RCC 7860 (cell line): ENCODE measurements at places on chromosomes 7 and 10.

DNA sequence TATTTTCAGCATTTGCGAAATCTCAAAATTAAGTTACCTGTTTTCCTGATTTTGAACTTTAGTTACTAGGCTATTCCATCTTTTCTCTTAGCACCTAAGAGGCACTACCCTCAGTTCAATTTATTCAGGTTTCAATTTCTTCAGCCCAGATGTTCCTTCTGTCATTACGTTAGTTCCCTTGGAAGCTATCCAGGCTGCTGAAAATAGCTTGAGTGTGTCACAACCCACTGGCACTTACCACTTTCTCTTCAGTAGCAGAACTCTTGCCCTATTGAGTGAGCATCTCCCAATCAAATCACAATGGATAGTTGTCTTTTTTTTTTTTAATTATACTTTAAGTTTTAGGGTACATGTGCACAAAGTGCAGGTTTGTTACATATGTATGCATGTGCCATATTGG lies 332.7 kb upstream of the LRGUK start:
- no peak for DNase-seq

DNA sequence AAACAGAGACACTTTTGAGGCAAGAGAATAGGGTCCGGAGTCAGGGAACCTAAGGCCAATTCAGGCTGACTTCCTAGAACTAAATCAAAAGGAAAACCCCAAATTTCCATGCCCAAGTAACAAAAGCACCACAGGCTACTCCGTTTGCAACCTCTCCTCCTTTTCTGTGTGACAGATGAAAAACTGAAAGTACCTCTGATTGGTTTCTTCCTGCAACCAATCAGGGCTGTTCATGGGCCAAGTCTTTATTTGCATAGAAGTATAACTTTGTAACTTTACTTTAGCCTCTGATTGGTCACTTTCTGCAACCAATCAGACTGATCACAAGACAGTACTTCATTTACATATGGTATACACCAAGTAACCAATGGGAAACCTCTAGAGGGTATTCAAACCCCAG lies 239.9 kb upstream of the KCND2 start:
- DNase-seq, result no peak

DNA sequence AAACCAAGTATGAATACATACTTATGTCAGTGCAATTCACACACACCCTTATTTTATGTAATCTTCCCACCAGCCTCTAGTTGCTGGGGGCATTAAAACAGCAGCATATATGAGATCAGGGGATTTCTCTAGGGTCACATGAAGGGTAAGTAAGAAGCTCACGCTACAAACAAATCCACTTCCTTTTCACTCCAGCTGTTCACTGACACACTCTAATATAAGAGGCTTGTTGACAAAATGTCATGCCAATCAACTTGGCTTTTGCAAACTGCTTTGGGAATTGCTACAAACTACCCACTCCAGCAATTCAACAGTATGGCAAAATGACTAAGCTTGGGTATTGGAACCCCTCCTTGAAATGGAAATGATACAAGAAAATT lies 10.3 kb downstream of the FAM3C start:
- no peak for DNase-seq

DNA sequence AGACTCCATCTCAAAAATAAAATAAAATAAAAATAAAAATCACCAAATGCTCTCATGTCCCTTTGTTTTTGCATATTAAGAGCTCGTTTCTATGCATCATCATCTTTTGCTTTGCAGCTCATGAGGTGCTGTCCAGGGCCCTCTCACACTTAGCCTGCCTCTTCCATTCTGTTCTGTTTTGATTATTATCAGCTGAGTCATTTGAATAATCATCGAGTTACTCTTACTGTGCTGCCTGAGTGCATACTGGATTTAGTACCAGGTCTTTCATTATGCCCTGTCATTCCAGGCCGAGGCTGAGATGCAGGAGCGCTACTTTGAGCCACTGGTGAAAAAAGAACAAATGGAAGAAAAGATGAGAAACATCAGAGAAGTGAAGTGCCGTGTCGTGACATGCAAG lies 33.0 kb downstream of the UCMA start:
- DNase-seq, result no peak

DNA sequence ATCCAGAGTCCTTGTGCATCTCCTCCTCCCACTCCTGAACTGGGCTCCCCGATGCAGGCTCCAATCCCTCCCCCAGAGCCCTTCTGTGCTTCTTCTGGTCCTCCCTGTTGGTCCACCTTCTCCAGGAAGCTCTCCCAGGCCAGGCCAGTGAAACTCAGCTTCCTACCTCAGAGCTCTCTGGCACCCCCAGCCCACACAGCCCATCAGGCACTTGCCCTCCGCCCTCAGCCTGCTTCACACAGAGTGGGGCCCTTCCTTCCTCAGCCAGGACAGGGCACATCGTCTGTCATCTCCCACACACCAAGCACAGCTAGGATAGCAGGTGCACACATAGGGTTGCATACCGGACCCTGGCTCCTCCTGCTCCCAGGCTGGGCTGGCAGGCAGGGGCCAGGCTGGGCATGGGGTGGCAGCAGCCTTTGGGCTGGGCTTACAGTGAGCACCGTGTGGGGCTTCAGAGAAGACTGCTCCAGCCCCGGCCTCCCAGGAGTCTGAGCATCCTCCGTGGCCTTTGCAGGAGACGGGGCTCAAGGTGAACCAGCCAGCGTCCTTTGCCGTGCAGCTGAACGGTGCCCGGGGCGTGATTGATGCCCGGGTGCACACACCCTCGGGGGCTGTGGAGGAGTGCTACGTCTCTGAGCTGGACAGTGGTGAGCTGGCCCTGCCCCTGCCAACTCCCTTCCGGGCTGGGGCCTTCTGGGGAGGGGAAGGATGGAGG lies 6.5 kb upstream of the ATP6V1F start:
- DNase-seq, result no peak
